ENCODE measurements at places on chromosomes 1 and 21.

- no peak for DNase-seq
These were observed 68.2 kb downstream of the ERO1B start for GRCh38 chr1:236213534-236213933.

DNA sequence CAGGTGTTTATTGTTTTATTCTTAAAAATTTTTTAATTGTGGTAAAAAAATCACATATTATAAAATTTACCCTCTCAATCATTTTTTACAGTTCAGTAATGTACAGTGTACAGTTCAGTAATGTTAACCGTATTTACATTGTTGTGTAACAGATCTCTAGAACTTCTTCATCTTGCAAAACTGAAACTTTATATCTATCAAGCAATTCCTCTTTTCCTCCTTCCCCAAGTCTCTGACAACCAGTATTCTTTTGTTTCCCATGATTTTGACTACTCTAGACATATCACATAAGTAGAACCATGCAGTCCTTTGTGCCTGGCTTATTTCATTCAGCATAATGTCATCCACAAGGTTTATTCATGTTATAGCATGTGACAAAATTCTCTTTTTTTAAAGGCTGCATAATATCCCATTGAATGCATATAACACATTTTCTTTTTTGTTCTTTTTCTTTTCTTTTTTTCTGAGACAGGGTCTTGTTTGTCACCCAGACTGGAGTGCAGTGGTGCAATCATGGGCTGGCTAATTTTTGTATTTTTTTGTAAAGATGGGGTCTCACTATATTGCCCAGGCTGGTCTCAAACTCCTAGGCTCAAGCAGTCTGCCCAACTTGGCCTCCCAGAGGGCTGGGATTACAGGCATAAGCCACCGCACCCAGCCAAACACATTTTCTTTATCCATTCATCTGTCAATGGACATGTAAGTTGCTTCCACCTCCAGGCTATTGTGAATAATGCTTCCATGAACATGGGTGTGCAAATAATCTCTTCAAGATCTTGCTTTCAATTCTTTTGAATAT is 17.2 kb upstream of the RCSD1 start:
- no peak for DNase-seq

DNA sequence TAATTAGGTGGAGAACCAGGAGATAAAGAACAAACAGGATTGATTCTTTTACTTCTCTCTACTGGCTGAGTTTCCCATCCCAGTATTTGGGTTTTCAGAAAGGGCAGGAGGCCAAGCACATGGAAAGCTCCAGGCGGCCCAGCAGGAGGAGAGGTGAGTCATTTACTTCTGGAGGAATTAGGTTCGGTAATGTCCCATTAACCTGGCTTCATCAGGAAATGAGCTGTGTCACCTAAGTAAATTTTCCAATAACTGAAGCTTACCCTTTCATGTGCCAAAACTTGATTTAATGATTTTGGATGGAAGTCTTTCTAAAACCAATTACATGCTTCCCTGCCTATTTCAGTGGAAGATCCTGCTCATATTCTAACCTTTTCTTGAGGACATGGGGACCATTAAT is 257.6 kb upstream of the USP24 start:
- no peak for DNase-seq

DNA sequence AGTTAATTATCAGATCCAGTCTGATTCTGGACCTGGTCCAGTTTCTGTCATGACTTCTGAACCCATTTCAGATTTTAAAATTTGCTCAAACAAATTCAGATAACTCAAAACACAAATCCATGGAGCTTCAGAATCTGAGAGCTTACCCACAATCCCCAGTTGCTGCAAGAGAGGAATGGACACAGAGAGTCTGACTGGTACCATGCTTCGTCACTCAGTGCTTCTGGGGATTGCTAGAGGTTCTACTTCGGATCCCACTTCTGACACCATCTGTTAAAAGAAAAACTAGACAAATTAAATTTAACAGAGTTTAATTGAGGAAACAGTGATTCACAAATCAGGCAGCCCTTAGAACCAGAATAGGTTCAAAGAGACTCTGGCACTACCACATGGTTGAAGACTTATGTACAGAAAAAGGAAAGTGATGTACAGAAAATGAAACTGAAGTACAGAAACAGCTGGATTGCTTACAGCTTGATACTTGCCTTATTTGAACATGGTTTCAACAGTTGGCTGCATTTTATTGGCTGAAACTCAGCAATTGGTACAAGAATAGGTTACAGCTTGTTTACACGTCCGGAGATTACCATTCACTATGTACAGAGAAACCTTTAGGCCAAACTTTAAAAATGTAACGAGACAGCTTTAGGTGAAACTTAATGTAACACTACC is 60.7 kb upstream of the TEKT2 start:
- peak; percentile 45 for DNase-seq

DNA sequence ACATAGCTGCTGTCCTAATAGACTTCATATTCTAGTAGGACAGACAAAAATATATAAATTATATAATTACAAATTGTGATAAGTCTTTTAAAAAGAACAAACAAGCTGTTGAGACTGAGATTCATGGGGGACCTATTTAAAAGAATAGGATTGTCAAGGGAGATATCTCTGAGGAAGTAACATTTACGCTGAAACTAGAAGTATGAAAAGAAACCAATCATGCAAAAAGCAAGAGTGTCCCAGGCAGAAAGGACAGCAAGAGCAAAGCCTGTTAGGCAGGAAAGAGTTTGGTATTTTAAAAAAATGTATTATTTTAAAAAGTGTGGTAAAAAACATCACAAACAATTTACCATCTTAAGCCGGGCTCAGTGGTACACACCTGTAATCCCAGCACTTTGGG is 9.1 kb upstream of the METTL13 start:
- no peak for DNase-seq

GRCh38 chr1:29506678-29507225 is 270.4 kb downstream of the PTPRU start:
- peak; percentile 22 for DNase-seq

DNA sequence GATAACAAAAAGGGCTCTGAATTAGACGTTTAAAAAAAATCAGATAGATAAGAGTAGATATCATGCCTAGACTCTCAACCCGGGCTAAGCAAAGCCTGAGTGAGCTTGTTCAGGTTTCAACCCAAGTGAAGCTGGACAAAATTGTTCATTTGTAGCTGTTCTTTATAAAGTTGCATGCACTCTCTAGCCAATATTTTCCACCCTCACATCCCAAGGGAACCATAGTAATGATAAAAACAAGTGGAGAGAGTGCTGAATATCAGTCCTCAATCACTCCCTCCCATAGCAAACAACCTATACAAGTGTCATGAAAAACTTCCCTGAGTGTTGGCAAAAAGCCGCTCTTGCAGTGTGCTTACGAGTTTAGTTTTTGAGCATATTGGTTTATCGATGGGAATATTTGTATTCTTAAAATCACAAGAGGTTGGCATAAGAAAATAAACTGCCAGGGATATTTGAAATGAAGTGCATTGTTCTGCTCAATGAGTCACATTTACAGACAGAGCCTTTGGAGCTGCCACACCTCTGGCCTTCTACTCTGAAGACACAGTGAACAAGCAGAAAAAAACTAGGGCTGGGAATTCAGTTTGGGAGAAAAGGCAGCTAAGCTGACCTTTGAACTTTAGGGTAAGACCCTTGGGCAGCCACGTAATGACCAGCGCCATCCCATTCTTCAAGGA is 2.2 kb upstream of the CLCA2 start:
- no peak for DNase-seq

DNA sequence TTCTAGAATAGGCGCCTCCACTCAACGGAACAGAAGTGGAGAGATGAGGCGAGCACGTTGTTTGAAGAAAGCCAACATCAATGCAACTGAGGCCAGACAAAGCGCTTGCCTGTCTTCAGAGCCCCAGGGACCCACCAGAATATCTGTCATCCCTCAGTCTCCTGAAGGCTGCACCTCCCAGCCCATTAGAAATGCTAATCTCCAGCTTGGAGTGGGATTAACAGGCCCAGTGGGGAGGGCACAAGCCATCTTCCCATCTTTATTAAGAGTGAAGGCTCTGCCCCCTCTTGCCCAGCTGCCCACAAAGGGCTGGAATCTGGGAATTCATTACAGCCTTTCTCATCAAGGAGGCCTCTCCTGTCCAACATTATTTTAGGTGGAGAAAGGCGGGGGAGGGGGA is 16.8 kb upstream of the CNTN2 start:
- no peak for DNase-seq

GRCh38 chr21:34545079-34545884 is 33.3 kb upstream of the KCNE1 start:
- no peak for DNase-seq

DNA sequence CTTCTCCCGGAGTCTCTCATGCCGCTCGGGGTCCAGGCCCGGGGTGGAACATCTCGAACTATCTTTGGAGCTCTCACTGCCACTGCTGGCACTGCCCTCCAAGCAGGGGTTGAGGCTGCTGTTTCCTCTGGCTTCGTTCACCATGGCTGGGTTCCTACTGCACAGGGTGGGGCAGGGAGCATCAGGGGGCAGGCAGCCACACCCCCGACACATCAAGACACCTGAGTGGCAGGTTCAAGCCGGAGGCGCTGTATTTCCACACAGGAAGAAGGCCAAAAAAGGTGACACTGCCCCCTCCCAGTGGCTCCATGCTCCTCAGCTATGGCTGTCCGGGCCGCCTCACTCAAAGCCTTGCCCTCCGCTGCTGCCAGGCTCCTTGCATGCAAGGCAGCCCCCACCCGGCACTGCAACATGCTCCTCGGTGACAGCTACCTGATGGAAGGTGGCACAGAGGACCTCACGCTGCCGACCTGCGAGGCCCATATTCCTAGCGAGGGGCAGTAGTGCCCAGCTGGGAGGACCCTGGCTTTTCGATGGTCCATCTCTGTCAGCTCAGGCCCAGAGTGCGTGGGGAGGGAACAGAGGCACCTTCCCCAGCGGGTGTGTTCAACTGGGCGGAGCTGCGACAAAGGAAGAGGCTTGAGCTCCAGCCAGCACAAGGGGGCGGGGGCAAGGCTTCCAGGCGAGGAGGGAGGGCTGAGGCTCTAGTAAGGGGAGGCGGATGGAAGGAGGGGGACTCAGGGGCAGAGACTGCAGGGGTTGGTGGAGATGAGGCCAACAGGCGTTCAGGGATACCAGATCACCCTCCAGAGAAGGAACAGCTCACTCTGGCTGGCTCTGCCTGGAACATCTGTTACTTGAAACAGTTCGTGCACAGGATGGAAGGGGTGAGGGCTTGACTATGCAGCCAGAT is 2.5 kb downstream of the MTHFR start:
- peak; percentile 91 for DNase-seq

DNA sequence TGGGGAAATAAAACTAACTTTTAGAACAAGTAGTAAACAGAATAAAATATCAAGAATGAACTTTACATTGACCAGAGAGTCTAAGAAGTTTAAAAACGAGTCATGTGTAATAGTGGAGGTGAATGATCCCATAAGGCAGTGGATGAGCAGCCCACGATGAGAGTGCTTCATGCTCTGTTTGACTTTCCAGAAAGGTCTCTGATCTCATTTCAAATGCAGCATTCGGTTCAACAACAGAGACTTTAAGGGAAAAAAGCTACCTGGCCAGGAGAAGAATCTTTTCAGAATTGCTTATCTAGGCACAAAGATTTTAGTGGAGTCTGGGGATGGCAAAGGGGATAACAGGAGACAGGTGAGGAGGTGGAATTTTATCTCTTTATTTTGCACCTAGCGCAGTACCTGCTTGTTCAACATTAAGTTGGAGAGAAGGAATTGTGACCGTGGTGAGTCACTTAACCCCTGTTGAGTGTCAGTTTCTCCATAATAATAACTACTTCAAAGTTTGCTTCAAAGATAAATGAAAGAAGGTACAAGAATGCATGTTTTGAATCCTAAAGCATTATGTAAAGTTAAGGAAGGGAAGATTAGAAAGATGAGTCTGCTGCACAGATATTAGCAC is 94.9 kb upstream of the KIF26B start:
- DNase-seq = no peak

- DNase-seq = no peak
These were observed 151.7 kb downstream of the HLX start for GRCh38 chr1:221030990-221031389.

- no peak for DNase-seq
These were observed 21.9 kb downstream of the USP48 start for GRCh38 chr1:21761052-21761451.

DNA sequence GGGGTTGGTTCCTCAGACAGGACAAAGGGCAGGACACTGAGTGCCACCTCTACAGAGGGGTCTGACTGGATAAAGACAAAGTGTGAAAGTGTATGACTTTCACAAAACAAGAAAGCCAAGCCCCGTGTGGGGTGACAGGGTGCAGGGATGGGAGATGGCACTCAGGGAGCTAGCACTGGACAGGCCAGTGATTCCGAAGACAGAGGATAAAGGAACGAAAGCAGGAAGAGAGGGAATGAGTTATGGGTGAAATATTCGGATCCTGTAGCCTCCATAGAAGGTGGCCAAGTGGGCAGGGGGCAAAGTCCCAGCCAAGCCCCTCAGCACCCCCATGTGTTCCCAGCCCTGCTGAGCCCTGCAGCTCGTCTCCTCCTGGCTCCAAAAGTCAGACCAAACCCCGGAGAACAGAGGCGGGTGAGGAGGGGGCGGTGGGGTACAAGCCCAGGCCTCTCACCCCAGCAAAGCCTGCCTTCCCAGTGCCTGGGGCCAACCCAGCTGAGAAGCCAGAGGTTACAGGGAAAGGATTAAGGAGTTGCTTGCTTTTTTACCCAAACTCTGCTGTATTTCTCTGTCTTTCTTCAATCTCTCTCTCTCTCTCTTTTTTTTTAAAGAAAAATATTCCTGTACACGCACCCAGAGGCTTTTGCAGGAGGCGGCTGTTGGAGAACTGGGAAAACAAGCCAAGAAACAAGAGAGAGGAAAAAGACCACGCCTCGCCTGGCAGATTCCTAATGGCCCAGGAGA is 14.0 kb upstream of the WASF2 start:
- DNase-seq = no peak

- DNase-seq = no peak
These were observed 35.1 kb downstream of the KCNJ15 start for GRCh38 chr21:38291874-38292273.

DNA sequence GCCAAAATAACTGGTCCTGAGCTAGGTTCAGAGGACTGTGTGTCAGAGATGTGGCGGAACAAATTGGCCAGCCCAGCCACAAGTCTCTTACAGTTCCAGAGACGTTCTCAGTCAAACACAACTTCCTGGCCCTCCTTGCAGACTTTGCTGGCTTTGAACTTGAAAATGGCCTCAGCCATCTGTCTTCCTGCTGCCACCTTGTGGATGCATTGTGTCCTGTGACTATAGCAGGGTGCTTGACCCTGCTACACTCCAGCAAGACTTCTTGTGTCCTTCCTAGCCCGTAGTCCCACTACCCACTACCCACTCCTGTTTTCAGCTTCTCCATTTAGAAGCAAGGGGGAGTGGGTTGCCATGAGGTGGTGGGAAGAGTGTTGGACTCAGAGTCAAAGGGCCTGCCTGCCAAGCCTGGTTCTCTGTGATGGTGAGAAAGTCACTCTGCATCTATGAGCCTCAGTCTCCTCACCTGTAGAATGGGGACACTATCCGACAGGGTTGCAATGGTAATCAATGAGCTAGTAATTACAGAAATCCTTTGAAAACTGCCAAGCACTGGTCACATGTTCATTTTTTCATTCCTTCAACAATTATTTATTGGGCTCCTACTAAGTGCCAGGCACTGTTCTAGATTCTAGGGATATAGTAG is 109.9 kb downstream of the IGSF21 start:
- no peak for DNase-seq
